ENCODE measurements at places on chromosomes 16 and 17. TPM values are rescaled to one million over a fixed set of nuclear protein-coding genes. Genes with fewer than 3 reads are reported as not detected.

- peaks cover 42% of the 10 kb centered on the region for H3K27me3 ChIP-seq
- H3K4me1 ChIP-seq = peaks cover 11% of the 10 kb centered on the region
- DNase-seq = no peak
- no peak overlapping the region for H3K27ac ChIP-seq
Observed at GRCh38 chr16:86517652-86518258, 7.4 kb downstream of the FOXF1 start.

DNA sequence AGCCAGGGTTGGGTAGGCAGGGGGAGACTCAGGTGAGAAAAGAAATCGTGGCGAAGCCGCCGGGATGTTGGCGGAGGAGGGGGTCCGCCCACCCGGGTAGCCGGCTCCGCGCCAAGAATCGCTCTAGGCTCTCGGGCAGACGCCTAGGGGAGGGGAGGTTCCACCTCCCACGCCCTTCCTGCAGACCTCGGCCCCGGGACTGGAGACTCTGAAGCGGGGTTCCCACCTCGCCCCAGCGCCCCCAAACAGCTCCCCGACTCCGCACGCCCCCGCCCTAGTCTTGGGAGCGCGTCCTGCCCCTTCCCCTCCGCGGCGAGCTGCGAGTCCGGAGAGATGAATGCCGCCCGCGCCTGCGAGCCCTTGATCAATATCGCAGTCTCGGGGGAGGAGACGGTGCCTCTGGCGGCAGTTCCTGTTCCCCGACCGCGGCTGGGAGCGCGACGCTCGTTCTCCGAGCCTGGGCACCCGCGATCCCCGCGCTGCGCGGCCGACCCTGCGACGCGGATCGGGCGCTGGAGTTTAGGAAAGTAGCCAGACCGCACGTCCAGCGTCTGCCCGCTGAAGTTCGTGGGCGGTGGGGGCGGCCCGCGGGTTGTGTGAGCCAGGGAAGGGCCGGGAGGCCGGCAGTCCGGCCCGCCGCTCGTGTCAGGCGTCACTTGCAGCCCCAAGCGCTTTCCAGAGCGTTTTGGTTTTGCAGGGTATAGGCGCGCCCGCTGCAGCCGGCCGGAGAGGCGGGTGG, 790 bp downstream of the CRHR1 start:
- H3K4me3 ChIP-seq = peak overlapping the region; percentile 16
- H3K36me3 ChIP-seq = no peaks in the 10 kb centered on the region
- H3K27me3 ChIP-seq = peaks cover 22% of the 10 kb centered on the region
- no peak for DNase-seq
- H3K27ac ChIP-seq = no peak overlapping the region

Gene HSD17B2
- not detected for total RNA-seq

GRCh38 chr17:40168262-40168832, 8.9 kb upstream of the RAPGEFL1 start:
- H3K27ac ChIP-seq = no peak overlapping the region
- H3K36me3 ChIP-seq = peaks cover 71% of the 10 kb centered on the region
- H3K4me3 ChIP-seq = no peak overlapping the region
- no peaks in the 10 kb centered on the region for H3K27me3 ChIP-seq

GRCh38 chr16:11029948-11030347, 85.6 kb downstream of the CLEC16A start:
- no peak overlapping the region for H3K4me3 ChIP-seq
- peaks cover 28% of the 10 kb centered on the region for H3K36me3 ChIP-seq
- H3K27me3 ChIP-seq = no peaks in the 10 kb centered on the region
- no peak for DNase-seq

DNA sequence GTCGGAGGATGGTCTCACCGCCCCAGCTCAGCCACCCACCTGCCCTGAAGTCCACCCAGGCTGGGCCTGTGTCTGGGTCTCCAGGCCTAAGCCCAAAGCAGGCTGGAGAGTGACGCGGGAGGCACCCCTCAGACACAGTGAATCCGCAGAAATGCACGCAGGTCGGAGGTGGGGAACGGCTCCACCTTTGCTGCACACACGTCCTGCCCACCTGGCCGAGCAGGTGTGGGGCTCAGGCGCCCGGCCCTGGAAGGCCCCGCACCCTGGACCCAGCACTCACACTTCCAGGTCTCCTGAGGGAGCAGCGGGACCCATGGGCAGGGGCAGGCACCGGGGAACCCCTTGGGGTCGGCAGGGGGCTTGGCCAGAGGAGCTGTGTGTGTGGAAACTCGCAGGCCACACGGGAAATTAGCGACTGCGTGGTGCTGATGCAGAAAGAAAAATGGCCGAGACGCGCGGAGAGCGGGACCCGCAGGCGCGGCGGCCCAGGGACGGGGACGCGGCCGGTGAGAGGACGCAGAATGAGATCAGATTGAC, 10.7 kb downstream of the CYBC1 start:
- DNase-seq = no peak
- peaks cover 47% of the 10 kb centered on the region for H3K36me3 ChIP-seq
- peaks cover 48% of the 10 kb centered on the region for H3K4me1 ChIP-seq
- H3K4me3 ChIP-seq = no peak overlapping the region
- H3K27me3 ChIP-seq = no peaks in the 10 kb centered on the region

- H3K36me3 ChIP-seq = peaks cover 79% of the 10 kb centered on the region
- no peak overlapping the region for H3K4me3 ChIP-seq
- no peak for DNase-seq
- no peaks in the 10 kb centered on the region for H3K27me3 ChIP-seq
Observed at GRCh38 chr17:17156107-17156506, 50.0 kb downstream of the PLD6 start.

Gene RPRML
- total RNA-seq = not detected

GRCh38 chr17:15649861-15650421, 30.4 kb upstream of the FBXW10B start:
- peaks cover 7% of the 10 kb centered on the region for H3K4me1 ChIP-seq
- H3K27me3 ChIP-seq = no peaks in the 10 kb centered on the region
- no peaks in the 10 kb centered on the region for H3K36me3 ChIP-seq
- no peak overlapping the region for H3K27ac ChIP-seq
- H3K4me3 ChIP-seq = no peak overlapping the region

Gene PRAC1
- total RNA-seq = not detected

DNA sequence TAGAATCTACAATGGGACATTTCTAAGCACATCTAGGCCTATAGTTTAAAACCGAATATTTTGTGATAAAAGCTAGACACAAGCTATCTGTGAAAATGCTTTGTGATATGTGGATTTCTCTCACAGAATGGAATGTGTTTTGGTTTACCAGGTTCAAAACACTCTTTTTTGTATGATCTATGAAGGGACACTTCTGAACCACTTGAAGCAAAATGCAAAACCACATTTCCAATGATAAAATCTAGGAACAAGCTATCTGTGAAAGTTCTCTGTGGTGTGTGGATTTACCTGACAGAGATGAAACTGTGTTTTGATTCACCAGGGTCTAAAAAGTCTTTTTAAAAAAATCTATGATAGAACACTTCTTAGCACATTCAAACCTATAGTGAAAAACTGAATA, 2192.4 kb downstream of the TP53TG3F start:
- DNase-seq = no peak
- H3K4me1 ChIP-seq = no peaks in the 10 kb centered on the region
- H3K36me3 ChIP-seq = no peaks in the 10 kb centered on the region
- no peak overlapping the region for H3K27ac ChIP-seq

Gene HOXB1
- not detected for total RNA-seq

DNA sequence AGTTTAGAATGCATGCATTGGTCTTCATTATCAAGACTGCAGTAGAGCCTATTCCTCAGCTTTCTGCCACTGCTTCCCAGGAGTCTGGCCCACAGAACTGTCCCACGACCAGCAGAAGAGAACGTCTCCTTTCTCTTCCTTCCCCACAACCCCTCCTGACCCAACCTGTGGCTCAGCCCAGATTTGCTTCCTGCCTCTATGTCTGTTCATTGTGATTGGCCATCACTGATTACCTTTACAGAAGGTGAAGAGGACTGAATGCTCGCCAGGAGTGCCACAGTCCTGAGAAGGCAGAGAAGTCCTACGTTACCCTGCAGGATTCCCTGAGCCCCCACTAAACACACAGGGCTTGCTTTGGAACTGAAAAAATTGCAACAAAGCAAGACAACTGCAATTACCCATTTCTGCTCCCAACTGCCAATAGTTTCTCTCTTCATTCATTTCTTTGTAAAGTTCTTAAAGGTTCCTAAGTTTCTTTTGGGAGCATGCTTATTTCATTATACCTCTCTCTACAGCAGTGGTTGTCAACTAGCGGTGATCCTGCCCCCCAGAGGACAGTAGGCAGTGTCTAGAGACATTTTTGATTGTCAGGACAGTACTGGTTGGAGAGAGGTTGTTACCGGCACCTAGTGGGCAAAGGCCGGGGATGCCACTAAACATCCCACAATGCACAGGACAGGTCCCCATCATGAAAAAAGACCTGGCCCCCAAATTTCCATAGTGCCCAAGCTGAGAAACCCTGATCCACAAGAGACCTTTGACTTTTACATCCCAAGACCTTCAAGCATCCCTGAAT, 4.5 kb upstream of the NAT9 start:
- H3K4me3 ChIP-seq = no peak overlapping the region
- no peaks in the 10 kb centered on the region for H3K27me3 ChIP-seq
- H3K36me3 ChIP-seq = peaks cover 2% of the 10 kb centered on the region
- DNase-seq = peak; percentile 35

DNA sequence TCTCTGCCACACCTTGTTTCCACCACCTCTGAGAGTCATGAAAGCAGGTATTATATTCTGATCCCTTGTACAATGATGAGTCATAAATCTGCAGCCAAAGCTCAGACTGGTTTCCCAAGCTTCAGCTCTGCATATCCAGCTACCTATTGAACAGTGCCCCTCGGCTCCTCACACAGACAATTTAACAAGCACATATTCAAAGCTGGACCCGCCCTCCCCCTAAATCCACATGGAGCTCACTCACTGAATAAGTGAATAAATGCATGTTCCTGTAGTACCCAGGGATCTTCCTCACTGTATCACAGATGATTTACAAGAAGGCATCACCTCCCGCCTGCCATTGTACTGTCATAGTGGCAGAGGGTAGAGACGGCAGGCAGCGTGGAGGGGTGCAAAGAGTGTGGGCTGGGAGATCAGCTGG, 516.4 kb downstream of the GRIN2A start:
- no peaks in the 10 kb centered on the region for H3K27me3 ChIP-seq
- H3K4me3 ChIP-seq = no peak overlapping the region
- no peaks in the 10 kb centered on the region for H3K36me3 ChIP-seq
- DNase-seq = no peak
- no peaks in the 10 kb centered on the region for H3K4me1 ChIP-seq

GRCh38 chr16:56916571-56917403, 15.2 kb upstream of the HERPUD1 start:
- peak overlapping the region; percentile 92 for H3K27ac ChIP-seq
- H3K4me1 ChIP-seq = peaks cover 38% of the 10 kb centered on the region
- H3K4me3 ChIP-seq = no peak overlapping the region
- no peak for DNase-seq

DNA sequence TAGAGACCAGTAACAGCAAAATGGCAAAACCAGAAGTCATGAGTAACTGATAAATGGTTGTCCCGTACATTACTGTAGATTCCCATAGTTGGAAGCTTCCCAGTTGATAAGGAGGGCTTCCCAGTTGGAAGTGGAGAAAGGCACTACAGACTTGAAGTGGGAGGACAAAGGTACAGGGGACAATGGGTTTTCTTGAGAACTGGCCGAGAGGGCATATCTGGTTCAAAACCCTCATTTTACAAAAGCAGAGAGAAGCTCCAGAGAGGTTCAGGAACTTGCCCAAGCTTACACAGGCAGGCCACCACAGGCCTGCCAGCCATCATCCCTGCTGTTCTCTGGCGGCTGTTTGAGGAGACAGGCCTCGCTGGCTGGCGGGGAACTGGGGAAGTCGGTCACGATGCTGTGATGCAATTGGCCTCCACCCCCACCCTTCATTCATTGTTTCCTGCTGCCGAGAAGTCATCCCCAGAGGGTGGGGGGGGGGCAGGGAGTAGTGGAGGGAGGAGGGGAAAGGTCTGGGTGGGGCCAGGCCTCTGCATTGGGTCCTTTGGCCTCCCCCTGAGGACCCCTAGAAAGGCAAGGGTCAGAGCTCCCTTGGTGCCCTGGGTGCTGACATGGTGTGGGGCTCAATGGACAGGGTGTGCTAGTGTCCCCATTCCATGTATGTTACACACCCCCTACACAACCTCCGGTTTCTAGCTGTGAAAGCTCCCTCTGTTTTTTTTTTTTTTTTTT, 3.0 kb downstream of the UBALD2 start:
- peak; percentile 85 for DNase-seq
- H3K36me3 ChIP-seq = peaks cover 13% of the 10 kb centered on the region
- peak overlapping the region; percentile 77 for H3K27ac ChIP-seq

DNA sequence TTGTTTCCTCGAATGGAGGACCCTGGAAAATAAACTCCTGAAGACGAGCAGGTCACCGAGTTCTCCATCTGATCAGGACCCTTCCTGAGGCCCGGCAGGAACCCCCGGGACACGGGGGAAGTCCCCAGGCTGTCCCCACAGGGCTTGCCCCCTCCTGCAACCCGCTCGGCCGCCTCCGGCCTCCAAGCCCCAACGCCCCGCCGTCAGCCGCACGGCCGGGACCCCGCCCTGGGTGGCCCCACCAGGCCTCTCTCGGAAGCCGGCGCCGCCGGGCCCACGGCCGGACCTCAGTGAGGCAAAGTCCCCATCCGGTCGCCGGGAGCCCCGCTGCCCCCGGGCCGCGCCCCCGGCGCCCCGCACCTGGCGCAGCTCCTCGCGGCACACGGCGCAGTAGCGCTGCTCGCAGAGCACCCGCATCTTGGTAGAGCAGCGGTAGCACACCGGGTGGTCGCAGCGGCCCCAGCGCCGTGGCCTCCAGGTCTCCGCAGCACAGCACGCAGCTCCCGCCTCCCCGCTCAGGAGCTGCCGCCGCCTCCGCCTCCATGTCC, 383 bp downstream of the ZNF598 start:
- H3K27ac ChIP-seq = peak overlapping the region; percentile 58
- no peaks in the 10 kb centered on the region for H3K27me3 ChIP-seq
- peak overlapping the region; percentile 32 for H3K4me3 ChIP-seq
- no peaks in the 10 kb centered on the region for H3K36me3 ChIP-seq

DNA sequence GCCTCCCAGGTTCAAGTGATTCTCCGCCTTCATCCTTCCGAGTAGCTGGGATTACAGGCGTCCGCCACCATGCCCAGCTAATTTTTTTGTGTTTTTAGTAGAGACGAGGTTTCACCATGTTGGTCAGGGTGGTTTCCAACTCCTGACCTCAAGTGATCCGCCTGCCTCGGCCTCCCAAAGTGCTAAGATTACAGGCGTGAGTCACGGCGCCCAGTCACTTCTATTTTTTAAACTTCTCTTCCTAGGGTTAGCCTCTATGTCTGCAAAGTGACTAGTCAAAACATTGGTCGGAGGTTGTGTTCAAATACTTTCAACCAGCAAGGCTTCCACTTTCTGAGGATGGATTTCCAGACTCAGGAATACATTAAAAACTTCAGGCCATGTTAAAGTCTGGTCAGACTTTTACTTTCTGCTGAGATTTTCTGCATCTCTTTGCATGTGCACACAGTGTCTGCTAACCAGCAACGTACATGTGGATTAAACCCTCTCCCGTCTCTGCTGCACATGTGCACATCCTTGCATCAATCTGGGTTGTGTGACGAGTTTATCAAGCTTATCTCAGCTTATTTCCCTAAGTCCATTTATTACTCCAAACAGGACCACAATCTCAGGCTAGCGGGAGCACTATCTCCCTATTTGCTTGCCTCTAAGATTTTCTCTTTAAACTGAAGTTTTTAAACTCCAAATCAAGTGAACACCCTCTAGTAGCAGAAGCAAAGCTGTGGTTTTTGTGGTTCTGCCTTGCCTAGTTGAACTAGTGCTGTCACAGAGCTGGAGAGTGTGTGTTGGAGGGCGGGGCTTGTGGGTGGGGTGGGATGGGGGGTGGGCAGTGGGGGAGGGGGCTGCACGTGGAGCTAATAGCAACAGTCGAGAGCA, 525.2 kb upstream of the GOT2 start:
- no peak overlapping the region for H3K27ac ChIP-seq
- peaks cover 10% of the 10 kb centered on the region for H3K4me1 ChIP-seq
- no peaks in the 10 kb centered on the region for H3K36me3 ChIP-seq
- no peak for DNase-seq
